Esophagus muscularis mucosa (tissue), 4 donors: ENCODE measurements at places on chromosomes 1 and 21. TPM values are rescaled to one million over a fixed set of nuclear protein-coding genes. Genes with fewer than 3 reads are reported as not detected.

Gene TESK2
- 3.3 TPM for total RNA-seq

Gene MXRA8
- total RNA-seq = 68.5 TPM

DNA sequence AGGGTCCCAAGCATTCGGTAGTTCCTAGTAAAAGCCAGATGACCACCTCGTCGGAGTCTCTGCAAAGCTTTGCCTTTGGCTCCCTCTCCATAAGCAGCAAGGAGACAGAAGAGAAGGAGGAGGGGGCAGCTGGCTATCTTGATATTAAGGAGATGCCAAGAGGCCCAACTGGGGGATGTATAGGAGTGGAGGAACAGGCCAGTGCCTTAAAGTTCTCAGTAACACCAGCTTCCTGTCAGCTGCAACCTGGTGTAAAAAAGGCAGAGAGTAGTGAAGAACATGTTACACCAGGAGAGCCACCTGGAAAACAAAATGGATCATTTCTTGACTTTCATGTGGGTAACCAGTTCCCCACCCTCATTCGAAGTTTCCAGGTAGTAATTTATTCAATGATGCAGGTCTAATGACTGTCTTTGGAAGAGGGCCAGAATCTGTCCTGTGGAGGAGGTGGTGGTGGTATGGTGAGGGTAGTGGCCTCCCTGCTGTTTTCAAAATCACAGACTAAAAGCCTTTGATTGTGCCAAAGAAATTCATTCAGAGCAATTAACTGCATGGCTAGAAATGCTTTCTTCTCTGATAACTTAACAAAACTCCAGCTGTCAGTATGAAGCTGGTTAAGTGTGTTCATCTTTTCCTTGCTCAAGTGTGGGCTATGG is 27.3 kb downstream of the TMEM200B start:
- no peak overlapping the region for H3K4me3 ChIP-seq
- H3K27ac ChIP-seq = no peak overlapping the region
- DNase-seq = no peak
- H3K36me3 ChIP-seq = peaks cover 19% of the 10 kb centered on the region

DNA sequence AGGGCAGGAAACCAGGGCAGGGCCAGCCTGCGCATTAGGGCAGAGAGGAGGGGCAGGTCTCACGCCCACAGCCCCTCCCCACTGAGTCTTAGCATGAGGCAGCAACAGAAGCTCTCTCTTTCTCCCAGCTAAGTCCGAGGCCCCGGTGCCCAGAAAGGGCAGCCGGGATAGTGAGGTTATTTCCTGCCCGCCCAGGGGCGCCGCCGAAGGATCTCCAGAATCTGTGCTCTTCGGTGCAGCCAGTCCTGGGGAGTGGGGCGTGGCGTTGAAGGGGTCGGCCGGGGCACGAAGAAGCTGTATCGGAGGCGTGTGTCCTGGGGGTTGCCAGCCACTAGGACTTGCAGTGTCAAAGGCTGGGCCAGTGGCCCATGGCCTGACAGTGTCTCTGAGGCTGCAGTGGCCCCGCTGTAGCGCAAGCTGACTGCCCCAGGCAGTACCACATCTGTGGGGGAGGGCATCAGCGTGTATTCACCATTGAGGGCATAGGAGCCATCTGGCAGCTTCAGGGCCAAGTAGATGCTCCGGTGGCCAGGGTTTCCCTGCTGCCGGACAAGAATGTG is 7.8 kb downstream of the ADAMTS4 start:
- H3K27me3 ChIP-seq = no peaks in the 10 kb centered on the region
- peaks cover 21% of the 10 kb centered on the region for H3K4me1 ChIP-seq
- no peak for DNase-seq
- no peak overlapping the region for H3K4me3 ChIP-seq

GRCh38 chr1:248807067-248807737 is 18.5 kb downstream of the SH3BP5L start:
- no peak overlapping the region for H3K27ac ChIP-seq
- H3K36me3 ChIP-seq = peaks cover 12% of the 10 kb centered on the region
- peaks cover 11% of the 10 kb centered on the region for H3K4me1 ChIP-seq
- peaks cover 5% of the 10 kb centered on the region for H3K27me3 ChIP-seq
